ENCODE measurements at places on chromosomes 1 and 21.

DNA sequence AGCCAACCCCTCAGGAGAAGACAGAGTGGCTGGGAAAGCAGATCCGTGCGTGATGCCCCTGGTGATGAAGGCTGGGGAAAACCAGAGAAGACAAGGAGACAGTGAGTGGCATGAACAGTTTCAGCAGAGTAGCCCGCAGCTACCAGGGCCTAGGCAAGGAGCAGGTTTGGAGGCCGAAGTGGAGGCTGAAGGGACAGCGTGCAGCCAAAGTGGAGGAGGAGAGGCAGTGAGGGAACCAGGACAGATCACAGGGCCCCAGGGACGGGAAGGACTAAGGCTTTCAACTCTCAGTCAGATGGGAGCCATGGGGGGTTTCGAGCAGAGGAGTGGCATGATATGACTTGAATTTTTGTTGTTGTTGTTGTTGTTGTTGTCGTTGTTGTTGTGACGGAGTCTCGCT is 59.9 kb upstream of the SELENON start:
- DNase-seq: no peak

- DNase-seq: peak; percentile 26
Measured at GRCh38 chr1:46522184-46522968, 29.1 kb downstream of the KNCN start.

GRCh38 chr21:46151261-46151988 is 4.0 kb downstream of the FTCD start:
- DNase-seq: no peak

DNA sequence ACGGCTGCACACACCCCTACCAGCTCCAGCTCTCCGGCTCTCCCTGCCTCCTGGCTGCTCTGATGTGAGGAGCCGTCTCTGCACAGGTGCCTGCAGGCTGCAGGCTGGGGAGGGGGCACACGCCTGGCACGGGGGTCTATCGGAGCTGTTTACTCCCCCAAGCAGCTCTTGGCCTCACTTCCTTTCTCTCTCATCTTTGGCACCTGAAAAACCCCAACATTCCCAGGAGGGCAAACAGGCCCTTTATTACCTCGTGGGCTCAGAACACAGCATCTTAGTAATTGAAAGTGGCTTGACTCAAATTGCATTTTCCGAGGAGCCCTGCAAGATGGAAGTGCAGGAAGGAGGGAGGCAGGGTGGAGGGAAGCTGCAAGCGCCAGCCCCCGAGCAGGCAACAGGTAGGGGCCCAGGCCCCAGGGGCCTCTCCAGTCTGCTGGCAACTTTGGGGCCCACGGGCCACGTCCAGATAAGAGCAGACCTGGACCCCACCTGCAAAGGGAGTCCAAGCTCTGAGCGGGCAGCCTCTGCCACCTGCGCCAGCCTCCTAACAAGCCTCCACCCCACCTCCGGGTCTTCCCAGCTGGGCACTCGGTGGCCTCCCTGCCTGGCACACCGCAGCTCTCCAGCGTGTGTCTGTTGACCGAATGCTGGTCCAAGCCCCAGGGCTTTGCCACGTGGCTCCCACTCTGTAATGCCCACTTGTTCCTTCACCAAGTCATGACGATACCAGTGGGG is 263.6 kb upstream of the VAMP3 start:
- no peak for DNase-seq

DNA sequence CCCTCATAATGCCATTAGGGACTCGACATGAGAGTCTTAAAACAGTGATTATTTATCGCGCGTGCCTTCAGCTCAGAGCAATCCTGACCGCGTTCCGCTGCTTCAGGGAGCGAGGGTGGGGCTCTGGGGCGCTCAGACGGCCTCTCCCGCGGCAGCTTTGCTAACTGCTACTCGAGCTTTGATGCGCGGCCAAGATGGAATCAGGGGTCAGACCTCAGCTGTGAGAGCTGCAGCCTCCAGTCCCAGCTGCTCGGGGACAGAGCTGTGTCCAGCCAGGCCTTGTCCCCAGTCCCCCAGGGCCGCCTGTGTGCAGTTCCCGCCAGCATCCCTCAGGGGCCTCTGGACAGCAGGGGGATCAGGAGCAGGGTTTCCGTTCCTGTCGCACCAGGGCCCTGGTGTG is 104.6 kb upstream of the TTC34 start:
- no peak for DNase-seq

DNA sequence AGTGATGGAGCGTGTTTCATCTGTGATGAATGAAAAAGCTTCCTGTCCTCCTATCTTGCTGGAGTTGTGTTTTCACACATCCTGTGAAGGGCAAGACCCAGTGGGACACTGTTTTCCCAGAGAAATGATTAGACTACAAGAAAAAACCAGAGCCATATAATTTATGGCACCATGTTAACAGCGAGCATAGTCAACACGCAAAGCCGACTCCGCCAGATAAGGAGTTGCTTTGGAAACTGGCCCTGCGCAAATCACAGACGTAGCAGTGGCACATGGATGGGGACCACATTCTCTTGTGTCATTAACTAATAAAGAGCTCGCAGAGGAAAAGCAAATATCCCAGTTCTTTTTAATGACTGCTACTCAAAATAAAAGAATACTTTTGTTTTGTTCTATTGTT is 471.2 kb upstream of the RUNX1 start:
- DNase-seq: no peak

GRCh38 chr1:192696082-192696481 is 60.1 kb downstream of the RGS13 start:
- no peak for DNase-seq

DNA sequence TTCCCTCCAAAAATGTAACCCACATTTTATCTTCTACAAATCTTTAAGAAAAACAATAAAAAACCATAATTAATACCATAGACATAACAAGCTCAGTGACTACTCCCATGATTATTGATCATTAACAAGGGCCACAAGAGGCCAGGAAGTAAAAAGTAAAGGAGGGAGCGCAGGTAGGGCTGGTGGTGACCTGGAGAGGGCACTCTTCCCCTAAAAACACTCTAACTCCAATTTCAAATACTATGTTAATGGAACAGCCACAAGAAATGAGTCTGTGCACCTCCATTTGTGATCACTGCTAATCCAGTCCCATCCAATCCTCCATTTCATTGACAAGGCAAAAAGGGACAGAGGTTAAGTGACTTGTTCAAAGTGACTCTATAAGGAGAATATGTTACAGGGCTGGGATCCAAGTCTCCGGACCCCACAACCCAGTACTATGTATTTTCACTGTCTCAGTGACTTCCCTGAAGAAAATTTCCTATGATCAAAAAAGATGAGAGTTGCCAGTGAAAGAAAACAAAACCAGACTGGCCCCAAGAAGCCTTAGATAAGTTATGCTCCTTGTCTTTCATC is 41.2 kb upstream of the CFAP298 start:
- DNase-seq: peak; percentile 23

- no peak for DNase-seq
Measured at GRCh38 chr1:182515556-182515955, 65.6 kb downstream of the RGSL1 start.

All from HAP-1 (cell line).